ENCODE measurements at places on chromosomes 3 and 15.

DNA sequence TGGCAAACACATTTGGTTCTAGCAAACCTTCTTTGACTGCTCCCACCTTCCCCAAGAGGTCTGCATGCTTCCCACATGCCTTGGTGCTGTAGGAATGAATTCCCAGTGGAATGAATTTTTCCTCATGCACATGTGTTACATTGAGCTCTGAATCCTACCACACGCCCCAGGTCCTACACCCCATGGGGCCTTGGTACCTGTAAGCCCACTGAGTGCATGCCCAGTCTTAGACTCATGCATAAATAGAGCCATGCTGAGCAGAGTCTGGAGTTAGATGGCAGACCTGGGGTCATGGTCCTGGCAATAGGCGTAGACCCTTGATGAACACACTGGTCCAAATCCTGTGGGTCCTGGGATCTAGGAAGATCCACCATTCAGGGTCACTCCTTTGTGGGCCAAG, 81.8 kb downstream of the EPHB1 start:
- no peak for DNase-seq

- no peak for DNase-seq
These were observed 15.0 kb upstream of the CACNA2D2 start for GRCh38 chr3:50518436-50518835.

- DNase-seq, result no peak
These were observed 22.0 kb downstream of the C15orf39 start for GRCh38 chr15:75223688-75224087.

DNA sequence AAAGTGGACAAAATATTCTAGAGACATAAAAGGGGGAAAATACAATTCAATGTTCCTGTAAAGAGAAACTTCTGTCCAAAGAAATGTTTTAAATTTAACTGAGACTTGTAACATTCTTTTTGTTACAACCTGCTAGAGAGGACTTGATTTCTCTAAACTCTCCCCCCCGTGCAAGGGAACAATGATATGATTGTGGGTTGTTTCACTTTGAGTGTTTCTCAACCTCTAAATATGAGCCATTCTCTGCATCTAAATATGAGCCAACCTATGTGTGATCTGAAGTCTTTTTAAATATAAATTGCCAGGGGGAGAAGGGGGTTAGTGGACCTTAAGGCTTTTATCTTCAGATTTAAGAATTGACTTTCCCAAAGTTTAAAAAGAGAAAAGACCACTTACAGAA, 14.6 kb downstream of the ZNF860 start:
- DNase-seq, result no peak

DNA sequence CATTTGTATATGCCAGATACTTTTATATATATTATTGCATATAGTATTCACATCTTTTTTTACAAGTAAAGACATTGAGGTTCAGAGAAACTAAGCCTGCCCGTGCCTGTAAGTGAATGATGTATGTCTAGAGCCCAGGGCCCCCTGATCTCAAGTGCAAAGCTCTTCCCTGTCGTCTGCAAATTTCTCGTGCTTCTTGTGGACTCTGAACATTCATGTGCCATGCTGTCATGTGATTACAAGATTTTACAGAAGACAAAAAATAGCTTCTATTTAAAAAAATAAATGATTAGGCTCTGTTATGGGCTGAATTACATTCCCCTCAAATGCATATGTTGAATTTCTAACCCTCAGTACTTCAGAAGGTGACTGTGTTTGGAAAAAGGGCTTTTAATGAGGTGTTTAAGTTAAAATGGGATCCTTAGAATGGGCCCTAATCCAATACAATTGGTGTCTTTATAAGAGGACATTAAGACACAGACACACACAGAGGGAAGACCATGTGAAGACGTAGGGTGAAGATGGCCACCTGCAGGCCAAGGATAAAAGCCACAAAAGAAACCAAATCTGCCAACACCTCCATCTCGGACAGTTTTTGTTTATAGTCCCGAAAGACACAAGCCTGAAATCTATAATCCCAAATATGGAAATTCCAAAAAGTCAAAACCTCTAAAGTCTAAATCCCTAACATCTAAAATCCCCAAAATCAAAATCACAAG, 3.9 kb upstream of the MASP1 start:
- no peak for DNase-seq

DNA sequence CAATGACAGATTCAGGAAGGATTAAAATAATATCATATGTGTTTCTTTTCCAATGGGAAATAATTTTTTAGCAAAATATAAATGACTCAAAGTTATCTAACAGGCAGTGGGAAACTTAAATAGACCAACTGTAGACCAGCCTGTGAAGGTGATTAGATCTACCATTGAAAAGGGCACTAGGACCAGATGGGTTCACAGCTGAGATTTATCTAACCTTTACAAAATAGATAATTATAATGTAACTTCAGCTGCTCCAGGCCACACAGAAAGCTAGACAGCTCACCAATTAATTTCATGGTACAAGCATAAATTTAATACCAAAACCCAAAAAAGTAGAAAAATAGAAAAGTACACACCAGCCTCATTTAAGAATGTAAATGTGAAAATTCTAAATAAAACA, 240.4 kb upstream of the MRPL3 start:
- no peak for DNase-seq

DNA sequence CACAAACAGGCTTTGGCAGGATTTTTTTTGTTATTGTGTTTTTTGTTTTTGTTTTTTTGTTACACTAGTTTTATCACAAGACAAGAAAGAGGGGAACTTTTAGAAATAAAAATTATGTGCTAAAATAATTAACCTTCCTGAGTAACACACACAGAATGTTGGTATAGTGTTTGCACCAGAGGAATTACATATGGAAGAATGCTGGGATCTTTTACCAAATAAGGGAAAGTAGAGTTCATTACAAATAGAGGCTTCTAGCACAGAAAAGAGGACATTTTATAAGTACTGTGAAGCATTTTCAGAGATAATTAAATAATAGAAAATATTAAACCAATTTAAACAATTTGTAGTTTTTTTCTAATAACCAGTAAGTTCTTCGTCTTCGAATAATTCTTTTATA, 116.0 kb downstream of the IGF1R start:
- no peak for DNase-seq

- DNase-seq, result no peak
These were observed 281.2 kb upstream of the THBS1 start for GRCh38 chr15:39299486-39300267.

DNA sequence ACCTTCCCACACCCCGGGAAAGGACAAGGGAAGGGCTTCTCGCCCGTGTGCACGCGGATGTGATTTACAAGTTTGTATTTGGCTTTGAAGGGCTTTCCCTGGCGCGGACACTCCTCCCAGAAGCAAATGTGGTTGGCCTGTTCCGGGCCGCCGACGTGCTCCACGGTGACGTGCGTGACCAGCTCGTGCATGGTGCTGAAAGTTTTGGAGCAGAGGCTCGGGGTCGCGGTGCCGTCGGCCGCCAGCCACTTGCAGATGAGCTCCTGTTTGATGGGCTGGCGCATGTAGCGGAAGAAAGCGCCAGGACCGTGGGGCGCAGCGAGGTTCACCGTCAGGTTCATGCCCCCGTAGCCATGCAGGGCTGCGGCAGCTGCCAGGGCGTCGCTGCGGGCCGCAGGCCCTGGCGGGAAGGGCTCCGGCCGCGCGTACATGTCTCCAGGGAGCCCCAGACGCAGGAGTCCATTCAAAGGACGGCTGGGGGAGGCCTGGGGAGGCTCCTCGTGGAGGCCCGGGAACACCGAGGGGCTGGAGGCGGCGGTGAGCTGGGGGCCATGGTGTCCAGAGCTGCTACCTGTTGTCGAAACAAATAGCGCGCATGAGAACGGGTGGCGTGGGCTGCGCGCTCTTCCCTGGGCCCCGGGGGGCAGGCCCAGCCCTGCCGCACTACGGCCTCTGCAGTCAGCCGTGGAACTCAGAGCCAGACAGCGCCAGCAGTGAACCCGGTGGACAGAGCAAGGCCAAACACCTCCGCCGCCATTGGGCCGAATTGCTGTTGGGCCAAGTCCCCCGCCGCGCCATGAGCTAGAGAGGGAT, 10.2 kb downstream of the ZIC4 start:
- no peak for DNase-seq

DNA sequence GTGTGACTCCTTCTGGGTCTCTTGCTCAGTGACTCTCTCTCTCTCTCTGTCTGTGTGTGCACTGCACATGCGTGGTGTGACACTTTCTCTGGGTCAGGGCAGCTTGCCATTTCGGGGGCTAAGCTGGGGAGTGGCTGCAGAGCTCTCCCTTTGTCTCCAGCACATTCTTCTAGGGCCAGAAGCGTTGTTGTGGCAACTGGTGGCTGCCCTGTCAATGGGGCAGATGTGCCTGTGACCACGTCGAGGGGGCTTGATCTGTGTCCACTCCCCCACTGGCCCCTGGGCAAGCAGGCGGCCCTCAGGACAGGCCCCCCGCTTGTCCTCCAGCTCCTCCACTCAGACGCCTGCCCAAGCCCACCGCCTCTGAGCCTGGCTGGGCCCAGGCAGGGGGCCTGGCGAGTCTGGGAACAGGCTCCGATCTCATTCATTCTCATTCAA, 67.8 kb downstream of the WNT7A start:
- DNase-seq, result peak; percentile 6

GRCh38 chr3:74124782-74125181, 489.7 kb downstream of the CNTN3 start:
- DNase-seq, result no peak

GRCh38 chr15:29860872-29861271, 38.6 kb upstream of the TJP1 start:
- no peak for DNase-seq

- DNase-seq, result no peak
These were observed 836.5 kb downstream of the NTRK3 start for GRCh38 chr15:87420017-87420416.

DNA sequence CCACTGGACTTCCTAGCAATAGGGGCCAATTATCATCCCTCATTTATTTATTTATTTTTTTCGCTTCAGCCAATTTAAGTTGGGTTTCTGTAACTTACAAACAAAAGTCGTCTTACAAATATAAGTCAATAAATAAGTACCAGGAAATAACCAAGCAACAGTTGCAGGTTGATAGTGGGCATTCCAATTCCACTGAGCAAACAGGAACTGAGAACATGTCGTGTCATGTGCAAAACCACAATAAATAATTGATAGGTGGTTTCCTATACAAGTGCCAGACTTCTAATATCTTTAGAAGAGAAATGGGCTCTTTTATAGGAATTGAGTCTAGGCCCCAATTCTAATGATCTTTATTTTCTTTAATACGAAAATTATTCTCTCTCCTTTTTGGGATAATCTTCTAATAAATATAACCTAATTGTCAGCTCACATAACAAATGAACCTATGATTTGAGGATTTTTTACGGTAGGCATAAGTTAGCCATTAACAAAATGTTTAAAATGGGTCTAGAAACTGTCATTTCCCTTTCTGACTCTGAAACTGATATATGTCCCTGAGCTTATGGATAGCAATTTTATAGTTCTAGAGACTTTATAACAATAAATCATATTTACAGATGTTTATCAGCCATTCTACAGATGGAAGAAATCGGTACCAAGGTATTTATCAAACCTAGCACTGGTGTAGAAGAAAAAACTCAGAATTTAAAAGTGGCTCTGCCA, 571.8 kb downstream of the FOXP1 start:
- no peak for DNase-seq

DNA sequence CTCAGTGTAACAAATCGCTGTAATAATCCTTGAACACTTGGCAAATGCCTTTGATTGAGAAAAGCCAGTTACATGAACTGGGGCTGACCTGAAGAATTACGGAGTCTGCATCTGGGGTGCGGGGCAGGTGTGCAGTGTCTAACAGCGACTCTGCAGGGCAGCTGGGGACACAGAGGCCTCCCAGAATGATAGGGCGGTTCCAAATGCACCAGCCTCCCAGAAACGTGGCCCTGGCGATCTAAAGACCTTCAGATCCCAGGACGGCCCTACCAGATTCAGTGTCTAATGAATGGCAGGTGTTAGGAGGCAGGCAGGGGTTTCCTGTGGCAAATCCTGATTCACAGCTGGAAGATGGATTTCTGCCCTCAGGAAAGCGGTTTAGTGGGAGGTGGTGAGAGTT, 100.5 kb upstream of the RGMA start:
- DNase-seq, result no peak

DNA sequence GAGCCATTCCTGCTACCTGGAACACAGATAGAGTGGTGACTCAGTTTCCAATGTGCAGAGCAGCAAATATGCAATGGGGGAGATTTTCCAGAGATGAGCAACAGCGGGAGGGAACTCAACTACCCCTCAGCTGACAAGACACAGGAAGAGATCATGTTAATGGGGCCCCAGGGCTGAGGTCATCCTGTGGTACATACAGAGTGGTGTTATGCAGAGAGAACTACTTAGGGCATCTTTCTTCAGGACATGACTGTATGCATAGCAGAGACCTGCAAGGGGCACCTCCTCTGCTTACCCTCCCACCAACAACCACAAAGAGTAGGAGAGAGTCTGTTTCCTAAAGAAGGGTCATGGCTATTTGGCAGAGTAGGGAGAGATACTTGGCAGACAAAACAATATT, 6.8 kb upstream of the TBC1D5 start:
- DNase-seq, result no peak

DNA sequence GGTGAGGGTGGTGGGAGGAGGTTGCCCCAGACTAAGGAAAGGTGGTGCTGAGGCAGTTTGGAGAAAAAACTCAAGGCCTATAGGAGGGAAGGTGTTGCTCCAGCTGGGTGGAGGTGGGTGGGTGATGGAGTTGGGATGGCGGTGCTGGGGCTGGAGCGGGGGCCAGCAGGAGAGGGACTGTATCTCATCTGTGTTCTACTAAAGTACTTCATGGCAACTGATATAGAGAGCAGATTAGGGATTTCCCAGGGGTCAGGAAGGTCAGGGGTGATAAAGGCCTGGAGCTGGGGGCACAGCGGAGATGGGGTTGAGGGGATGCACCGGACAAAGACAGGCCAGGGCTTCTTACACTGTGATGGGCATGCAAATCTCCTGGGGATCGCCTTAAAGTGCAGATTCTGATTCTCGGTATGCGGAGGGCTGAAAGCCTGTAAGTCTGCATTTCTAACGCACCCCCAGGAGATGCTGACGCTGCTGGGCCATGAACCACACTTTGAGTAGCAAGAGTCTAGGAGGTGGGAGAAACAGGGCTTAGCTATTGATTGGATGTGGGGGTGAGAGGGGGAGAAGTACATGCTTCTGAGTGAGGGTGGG, 4.2 kb downstream of the KLHL40 start:
- DNase-seq, result no peak

DNA sequence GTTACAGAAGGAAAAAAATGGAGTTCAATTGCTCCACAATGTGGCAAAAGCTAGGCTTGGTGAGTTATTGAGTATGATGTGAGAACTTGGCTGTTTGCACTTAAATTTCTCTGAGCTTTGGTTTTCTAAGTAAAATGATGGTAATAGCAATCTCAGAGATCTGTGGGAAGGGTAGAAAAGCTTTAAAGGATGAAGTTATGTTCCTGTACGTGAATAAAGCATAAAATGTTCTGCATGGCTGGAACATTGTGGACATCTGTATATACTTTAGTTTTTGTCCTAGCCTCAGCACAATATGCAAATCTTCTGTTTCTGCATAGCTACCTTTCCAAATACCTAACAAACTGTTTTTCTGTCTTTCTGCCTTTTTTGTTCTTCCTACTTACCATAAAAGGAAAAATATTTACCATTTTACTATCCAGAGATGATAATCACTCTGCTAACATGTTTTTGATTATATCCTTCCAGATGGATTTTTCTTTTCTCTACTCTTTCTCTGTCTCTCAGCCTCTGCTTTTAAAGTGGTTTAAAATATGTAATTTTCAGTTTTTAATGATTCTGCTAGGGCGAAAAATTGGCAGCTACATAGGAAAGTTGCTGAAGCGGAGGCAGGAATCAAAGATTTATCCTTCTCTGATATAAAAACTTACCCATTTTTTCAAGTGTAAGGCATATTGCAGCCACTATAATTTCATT, 188.1 kb downstream of the FNDC3B start:
- DNase-seq, result no peak

Data from NCI-H1092 (cell line).